C1 segment of cervical spinal cord (tissue), 14 donors: ENCODE measurements at places on chromosomes 1 and 21.

- DNase-seq, result peak; percentile 2
These were observed at the start of gene COL11A1 for GRCh38 chr1:103108376-103109150. Gene COL11A1, minus strand, starts transcription at chr1:103108522. Its CDS starts 344 bp downstream, at chr1:103108178.

DNA sequence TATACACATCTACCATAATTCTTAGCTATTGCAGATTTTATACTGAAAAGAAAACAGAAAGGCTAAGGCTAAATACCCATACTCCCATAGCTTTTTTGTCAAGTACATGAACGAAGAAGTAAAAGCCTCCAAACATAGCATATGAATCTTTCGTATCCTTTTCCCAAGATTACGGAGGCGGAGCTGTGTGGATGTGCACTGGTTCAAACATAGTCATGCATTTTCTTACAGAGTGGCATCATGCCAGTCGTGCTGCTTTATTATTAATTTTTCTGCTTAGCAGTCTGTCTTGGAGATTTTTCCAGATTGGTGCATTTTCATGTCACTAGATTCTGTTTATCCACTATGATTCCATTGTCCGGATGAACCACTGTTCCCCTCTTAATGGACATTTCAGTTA is 118.7 kb upstream of the RUNX3 start:
- no peak for DNase-seq

DNA sequence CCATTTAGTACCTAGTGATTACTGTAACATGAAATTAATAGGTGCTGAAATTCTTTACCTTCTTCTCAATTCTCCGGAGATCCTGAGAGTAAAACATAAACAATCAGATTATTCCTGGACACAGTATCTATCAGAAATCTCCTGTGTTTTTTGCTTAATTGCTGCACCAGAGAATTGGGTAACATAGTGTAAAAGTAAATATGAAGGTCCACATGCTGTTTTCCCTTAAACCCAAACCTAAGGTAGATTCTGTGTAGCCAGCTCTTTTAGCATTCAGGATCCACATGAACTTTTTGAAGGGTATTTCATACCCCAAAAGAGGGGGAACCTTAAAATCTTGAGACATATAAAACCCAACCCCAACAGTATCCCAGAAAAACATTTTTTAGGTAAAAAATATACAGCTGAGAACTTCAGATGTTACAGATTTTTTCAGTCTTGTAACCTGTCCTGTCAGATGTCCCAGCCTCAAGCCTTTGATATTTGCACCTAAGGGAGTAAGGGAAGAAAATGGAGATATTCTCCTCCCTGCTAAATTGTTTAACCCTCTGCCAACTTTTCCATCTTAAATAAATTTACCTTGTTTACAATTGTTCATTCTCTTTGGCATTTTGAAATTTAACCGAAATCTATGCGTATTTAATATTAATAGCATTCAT is 11.2 kb downstream of the ODR4 start:
- no peak for DNase-seq

DNA sequence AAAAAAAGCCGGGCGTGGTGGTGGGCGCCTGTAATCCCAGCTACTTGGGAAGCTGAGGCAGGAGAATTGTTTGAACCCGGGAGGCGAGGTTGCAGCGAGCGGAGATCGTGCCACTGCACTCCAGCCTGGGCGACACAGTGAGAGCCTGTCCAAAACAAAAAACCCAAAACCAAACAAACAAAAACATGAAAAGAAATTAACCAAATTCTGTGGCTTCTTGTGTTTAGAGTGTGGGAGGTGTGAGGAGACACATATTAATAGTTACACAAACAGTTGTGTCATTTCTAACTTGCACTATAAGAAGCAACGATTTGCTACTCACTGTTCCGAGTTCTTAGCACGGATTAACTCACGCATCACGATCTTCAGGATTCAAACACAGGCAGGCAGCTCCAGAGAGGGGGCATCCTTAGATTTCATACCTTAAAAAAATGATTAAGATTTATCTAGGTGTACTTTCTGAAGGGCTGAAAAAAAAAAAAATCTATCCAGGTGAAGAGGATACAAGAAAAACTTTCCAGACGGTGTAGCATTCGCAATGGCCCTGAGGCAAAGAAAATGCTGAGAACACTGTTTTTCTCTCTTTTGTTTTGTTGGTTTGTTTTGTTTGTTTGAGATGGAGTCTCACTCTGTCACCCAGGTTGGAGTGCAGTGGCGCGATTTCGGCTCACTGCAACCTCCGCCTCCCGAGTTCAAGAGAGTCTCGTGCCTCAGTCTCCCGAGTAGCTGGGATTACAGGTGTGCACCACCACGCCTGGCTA is 713 bp upstream of the HMGCL start:
- no peak for DNase-seq

- no peak for DNase-seq
These were observed 2.4 kb upstream of the PROX1 start for GRCh38 chr1:213985209-213986019.

DNA sequence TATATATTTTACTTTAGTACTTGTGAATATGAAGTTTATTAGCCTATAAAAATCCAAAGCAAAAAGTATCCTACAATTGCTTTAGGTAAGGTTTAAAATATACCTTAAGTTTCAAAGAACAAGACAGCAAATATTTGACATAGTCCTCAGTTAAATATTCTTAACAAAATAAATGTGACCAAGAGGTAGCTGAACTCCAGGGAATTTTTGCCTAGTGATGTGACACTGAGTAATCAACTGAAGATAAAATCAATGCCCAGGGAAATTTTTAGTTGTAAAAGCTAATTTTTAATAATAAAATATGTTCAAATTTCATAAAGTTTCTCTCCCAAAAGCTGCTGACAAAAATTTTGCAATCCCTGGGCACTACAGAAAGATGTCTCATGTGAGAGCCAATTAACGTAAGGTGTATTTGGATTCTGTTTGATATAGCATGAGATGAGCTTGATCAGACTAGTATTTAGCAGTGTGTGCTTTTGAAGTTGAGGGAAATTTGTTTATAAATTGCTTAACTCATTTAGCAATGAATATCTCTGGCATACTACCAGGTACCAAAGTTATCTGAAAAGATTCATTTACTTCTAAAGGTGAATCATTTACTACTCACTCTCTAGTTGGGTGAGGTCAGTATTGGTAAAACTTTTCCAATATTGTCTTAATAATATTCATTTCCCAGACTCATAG is 80.2 kb upstream of the PALMD start:
- no peak for DNase-seq

DNA sequence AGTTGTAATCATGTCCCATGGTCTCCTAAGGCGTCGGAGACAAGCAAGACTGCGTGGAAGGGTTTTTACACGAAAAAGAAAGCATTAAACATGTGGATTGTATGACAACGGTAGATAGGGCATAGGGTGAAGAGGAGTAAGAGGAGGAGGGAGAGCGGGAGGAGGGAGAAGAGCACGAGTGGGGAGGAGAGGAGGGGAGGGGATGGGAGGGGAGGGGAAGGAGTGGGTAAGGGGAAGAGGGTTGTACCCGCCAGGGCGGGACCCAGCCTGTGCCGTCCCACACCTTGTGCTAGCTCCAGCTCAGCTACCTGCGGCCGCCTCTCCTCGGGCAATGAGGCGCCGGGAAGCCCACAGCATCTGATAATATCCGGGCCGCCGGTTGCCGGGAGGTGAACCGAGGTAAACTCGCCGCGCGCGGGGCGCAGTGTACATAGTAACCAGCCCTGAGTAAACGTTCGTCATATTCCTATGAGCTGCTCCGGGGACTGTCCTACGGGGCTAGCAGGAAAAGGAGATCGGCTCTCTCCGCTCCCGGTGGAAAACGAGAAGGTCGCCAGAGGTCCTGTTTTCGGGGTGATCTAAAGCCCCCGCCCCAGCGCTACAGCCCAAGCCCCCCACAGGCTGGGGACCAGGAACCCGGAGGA is 449 bp upstream of the RCAN3 start:
- DNase-seq, result peak; percentile 50

GRCh38 chr1:179143322-179143721 is 61.5 kb downstream of the TOR3A start:
- DNase-seq, result no peak

- no peak for DNase-seq
These were observed 33.5 kb downstream of the USP24 start for GRCh38 chr1:55181666-55182065.
